ENCODE measurements at places on chromosomes 5 and 9. TPM values are rescaled to one million over a fixed set of nuclear protein-coding genes. Genes with fewer than 3 reads are reported as not detected.

Gene TMEM215
- total RNA-seq: not detected

Gene PHF24
- total RNA-seq: not detected

Gene CCDC127
- 4.3 TPM for total RNA-seq

- DNase-seq: no peak
These were observed 142.8 kb upstream of the ALDH1B1 start for GRCh38 chr9:38249587-38250210.

DNA sequence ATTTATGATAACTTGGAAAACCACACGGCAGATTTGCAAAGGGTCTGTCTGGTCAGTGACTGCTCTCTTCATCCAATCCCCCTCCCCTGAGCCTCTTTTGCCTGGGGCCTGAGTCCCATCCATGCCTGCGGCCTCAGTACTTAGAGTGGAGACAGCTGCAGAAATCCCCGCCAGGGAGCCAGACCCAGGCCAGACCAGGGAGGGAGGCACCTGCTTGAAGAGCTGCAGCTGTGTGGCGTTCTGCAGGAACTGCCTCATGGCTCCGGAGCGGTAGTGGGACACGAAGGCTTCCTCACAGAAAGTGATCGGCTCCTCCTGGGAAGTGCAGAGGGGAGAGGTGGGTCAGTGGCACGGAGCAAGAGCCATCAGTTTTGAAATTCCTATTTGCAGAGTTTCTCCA, 101.6 kb downstream of the CRB2 start:
- no peak for DNase-seq

DNA sequence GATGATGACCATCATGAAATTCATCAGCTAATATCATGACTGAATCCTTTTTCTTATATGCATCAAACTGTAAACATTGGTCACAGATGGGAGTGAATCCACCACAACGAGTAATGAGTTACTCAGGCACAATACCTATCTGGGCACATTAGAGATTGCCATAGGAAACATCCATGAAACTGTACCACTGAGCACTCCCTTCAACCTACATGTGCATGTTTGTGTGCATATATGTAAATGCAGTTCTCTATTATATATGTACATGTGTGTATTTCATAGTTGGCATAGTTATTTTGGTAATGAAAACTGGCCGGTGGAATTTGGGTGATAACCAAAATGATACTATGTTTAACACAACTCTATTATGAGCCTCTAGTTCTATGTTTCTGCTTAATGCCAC, 387.3 kb upstream of the ARRDC3 start:
- DNase-seq: no peak

DNA sequence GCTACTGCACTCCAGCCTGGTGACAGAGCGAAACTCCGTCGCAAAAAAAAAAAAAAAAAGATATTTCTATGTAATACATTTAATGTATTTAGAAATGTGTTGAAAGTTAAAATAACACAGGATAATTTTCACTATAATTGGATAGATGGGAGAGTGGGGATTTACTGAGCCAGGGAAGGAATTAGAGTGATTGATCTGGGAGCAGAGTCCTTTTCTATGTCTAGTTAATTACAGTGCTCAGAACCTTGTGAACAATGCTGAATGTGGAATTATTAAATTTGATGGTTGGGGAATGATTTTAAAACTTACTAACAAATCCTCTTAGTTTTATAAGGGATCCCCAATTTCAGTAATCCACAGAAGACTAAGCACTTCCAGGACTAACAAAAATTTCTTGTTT, 239.7 kb downstream of the CSNK1G3 start:
- DNase-seq: no peak

DNA sequence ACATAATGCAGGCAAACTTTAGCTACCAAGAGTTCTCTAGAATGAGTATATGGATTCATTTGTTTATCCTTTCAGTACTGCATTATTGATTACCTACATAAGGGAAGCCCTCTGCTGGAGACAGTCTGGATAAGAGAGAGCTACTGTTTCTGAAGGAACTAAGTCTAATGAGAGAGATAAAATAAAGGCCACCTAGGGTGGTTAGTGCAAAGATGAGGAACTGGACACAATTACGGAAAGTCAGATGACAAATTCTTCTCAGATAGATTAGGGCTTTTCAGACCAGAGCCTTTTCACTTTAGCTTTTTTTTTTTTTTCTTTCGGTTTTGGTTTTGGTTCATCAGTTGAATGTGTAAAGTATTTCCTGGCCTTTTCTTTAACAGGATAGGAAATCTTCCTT, 31.3 kb downstream of the ISOC1 start:
- no peak for DNase-seq
